ENCODE measurements at places on chromosomes 16 and 17. TPM values are rescaled to one million over a fixed set of nuclear protein-coding genes. Genes with fewer than 3 reads are reported as not detected.

The TMEM97 gene
- 3.9 TPM for polyA plus RNA-seq

The CACNG1 gene
- not detected for polyA plus RNA-seq

The CORO1A gene
- polyA plus RNA-seq = 7.3 TPM

The HSF5 gene
- 0.02 TPM for polyA plus RNA-seq

The MRPL27 gene
- polyA plus RNA-seq = 194 TPM

The GUCY2D gene
- 0.09 TPM for polyA plus RNA-seq

The PRKCB gene
- polyA plus RNA-seq = 0.41 TPM

The CRYBA1 gene
- polyA plus RNA-seq = not detected

The CD19 gene
- polyA plus RNA-seq = 0.25 TPM

The FOXJ1 gene
- not detected for polyA plus RNA-seq

The TMEM92 gene
- polyA plus RNA-seq = not detected
